ENCODE measurements at places on chromosomes 3 and 15.

GRCh38 chr3:42652611-42653302, 740 bp upstream of the ZBTB47 start:
- DNase-seq, result peak; percentile 78

DNA sequence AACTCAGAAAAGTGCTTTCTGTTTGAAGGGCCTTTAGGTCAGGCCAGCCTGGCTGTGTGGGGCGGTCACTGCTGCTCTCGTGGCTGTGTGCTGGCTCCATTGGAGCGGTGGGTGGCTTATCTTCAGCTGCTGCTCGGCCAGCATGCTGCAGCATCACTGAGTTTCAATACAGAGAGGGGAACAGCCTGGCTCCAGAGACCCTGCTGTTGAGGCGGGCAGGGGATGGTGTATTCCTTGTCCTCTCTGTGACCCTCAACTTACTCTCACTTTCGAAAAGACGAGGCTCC, 248.5 kb upstream of the ONECUT1 start:
- no peak for DNase-seq

DNA sequence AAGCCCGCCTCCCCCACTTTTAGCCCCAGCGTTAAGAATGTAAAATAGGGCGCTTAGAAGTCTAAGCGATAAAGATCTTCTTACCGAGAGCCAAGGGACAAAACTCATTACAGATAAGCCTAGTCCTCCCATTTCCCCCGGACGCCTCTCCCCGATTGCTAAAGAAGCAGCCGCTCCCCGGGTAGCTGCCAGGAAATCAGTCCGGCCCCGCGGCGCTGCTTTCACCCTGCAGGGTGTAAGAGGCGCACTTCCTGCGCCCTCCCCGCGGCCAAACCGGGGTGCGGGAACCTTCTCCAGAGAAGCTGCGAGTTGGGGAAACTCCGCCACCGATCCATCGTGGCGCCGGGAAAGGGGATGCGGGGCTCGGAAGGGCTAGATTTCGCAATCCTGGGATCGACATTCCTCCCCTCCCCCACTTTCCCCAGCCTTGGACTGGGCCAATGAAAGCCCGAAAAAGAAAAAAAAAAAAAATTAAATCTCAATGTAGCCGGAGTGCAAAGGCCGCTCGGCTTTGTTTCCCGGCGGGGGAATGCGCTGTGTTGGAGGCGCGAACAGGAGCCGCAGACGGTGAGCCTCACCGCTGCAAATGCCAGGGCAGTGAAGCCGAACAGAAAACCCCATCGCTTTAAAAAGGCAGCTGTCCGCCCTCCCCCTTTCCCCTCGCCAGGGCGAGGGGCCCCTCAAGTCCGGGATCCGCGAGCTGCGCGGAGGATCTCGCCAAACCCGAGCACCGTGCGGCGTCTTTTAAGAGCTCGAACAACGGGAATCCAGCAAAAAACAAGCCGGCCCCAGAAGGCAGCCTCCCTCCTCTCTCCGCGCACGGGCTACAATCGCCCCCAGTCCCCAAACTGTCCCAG, 626 bp upstream of the PTPRG start:
- peak; percentile 61 for DNase-seq

- DNase-seq, result no peak
Observed at GRCh38 chr3:101851850-101852714, 2.8 kb downstream of the NFKBIZ start.

DNA sequence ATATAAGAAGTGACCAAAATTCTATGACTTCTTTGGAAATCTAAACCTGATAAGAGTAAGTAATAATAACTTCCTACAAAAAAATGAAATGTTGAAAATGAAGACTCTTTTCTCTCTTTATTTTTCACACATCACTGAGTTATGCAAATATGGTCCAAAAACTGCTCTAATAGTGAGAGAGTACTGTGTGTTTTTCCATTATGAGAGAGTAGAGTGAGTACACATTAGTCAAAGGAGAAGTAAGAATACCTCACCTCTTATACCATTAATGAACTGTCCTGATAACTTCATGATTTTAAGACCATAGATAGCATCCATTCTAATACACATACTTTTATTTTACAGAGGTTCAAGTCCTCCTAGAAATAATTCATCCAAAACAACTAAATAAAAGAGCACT, 1310.2 kb downstream of the SI start:
- no peak for DNase-seq

DNA sequence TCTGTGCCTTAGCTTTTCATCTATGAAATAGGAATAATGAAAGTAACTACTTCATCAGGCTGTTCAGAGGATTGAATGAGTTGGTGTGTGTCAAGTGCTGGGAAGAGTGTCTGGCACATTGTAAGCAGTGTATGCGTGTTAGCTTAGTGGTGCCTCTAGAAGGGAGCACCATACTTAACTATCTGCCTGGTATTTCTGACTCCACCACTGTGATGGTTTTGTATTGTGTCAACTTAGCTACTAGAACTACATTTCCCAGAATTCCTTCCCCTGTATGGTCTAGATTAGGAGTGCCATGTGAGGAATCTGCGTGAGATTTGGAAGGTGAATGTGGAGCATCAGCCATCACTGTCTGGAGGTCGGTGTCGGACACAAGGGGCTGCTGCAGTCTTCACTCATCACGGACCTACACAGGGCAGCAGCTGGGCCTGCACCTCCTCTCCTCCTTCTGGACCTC, 115.4 kb upstream of the GALNT15 start:
- no peak for DNase-seq

DNA sequence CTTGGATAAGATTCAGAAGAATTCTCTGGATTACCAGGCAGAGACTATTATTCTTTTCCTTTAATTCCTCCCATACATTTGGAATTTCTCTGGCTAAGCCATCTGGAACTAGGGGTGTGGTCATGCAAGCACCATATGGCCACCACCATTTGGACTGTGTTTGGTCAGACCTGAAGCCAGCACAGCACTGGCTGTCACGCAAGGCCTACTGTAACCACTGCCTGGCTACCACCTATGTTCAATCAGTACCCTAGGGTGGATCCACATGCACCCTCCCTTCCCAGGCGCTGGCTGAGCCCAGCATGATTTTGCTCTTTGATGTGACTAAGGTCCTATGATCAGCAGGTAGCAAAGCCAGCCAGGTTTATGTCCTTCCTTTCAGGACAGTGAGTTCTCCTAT, 287.8 kb upstream of the GOLIM4 start:
- no peak for DNase-seq

GRCh38 chr3:170360466-170360865, 3.0 kb downstream of the SKIL start:
- DNase-seq, result no peak

DNA sequence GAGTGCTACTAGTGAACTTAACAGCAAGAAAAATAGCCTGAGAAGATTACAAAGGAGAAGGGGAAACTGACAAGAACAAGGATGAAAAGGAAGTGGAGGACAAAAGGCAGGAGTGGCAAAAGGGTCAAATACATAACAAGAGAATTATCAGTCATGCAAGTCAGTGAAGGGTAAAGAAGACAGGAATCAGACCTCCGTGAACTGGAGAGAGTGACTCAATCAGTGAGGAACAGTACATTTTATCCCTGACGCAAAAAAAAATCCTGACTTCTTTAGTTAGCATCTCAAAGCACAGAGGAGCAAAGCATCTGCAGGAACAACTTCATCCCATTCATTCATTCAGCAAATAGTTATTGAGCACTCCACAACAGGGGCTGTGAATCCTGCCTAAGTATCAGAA, 97.8 kb downstream of the SST start:
- no peak for DNase-seq

- no peak for DNase-seq
Observed at GRCh38 chr15:84748274-84749110, at the start of gene ZNF592. Gene ZNF592, plus strand, starts transcription at chr15:84748592. Its CDS starts 34,084 bp downstream, at chr15:84782676.

DNA sequence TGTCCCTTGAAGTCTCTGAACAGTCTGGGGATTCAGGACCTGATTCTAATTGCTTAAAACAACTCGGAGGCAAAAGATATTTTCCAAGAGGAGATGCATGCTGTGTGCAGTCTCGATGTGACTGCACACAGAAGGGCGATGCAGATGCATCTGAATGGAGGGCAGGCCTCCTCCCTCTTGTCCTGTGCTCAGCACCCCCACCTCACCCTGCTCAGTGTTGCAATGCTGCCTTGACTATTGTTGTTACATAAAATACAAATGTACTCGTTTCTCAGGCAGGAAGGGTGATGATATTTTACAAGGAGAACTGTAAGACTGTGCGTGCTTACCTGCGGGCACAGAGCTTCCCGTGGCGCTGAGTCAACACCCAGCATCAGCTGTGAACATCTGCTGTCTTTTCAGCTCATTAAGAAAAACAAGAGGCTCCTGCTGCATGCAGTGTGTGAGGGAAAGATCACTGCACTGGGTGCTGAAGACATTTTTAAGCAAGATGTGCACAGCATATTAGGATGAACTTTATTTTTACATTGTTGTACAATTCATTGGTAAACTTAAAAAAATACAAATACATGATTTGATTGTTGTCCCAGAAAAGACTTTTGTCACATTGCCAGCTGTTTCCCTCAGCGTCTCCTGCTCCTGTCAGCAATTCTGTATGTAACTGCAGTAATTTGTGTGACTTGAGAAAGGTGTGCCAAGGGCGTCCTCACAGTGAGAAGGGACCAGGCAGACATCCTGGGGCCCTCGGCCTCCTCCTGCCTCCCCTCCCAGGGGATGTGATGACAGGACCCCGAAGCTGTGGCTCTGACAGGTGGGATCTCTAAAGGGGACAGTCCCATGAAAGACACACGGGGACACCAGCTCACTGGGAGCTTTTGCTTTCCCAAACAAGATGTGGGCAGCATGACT, 56.3 kb upstream of the RPL32 start:
- no peak for DNase-seq

GRCh38 chr3:15040844-15041243, 24.3 kb downstream of the MRPS25 start:
- DNase-seq, result no peak

DNA sequence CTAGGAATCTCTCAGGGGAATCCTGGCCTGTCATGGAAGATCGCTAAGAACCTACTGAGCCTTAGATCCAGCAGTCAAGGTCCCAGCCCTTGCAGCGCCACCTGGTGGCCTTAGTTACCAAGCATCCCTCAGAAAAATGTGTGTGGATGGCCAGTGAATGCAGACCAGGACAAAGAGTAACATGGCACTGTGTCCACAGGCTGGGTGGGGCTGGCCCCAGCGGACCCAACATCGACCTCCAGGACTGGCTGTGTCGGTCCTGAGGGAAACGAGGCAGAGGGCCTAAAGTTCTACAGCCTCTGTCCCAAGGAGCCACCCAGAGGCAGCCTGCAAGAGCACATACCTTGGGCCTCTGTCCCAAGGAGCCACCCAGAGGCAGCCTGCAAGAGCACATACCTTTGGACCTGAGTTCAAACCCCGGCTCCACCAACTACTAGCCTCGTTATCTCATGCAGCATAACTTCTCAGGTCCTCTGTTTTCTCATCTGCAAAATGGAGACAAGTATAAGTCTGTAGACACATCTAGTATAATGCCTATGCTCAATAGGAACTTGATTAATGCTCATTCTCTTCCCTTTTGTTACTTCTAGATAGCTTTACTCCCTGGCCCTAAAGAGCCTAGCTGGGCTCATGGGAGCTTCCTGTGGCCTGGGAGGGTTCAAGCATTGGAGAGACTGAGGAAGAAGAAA, 57.5 kb upstream of the HERC1 start:
- DNase-seq, result peak; percentile 19

DNA sequence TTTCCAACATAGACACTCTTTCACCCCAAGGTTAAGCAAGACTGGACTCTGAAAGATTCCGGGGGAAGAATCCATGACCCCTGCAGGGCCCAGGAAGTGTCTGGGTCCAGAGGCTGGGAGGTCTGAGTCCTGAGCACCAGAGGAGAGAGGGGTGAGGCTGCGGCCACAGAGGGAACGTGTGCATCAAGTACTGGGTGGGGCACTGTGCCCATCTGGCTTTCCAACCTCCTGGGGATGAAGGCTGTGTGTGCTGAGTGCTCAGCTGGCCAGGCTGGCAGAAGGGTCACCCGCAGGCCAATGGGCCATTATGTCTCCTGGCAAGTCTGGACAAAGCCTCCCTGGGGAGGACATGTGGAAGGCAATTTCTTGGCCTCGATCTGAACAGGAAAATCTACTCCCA, 3.3 kb downstream of the CHRNA3 start:
- no peak for DNase-seq

DNA sequence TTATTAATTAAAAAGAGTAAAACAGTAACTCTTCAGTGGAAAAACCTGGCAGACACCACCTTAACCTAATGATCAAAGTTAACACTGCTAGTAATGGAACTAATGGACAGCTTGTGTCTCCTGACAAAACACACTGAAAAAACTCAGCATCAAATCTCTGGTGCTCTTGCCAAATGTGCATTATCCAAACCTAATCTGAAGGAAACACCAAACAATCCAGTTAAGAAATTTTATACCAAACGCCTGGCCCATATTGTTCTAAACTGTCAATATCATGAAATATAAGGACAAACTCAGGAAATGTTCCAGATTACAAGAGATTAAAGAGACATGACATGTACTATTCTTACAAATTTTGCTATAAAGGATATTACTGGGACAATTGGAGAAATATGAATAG, 10.4 kb downstream of the RSL24D1 start:
- DNase-seq, result no peak

DNA sequence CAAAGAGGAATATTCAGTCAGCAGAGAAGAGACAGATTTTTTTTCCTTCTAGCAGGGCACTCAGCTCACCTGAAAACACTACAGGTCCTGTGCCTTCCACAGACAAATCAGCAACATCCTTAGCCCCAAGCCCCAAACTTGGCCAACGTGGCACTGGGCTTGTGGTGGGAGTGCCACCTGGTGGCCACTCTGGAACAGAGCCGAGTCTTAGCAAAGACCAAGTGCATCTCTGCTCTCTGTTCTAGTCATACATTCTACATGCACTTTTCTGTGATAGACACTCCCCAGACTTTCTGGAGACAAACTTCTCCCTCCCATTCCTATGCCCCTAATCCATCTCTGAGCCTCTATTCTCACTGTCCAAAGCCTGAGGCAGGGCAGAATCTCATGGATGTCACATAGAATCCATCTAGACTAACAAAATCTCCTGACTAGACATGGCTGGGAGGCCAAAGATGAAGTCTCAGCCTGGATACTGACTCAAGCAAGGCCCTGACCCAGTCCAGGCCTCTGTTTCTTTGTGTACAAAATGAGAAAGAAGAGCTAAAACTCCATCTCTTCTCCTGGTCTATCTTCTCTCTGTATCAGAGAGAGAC, 5.1 kb upstream of the SEMA7A start:
- no peak for DNase-seq

- no peak for DNase-seq
Observed at GRCh38 chr15:52008359-52008697, 10.7 kb upstream of the MAPK6 start.

- no peak for DNase-seq
Observed at GRCh38 chr15:82944821-82945220, 7.7 kb downstream of the HOMER2 start.

- peak; percentile 69 for DNase-seq
Observed at GRCh38 chr3:125052624-125053303, 3.0 kb downstream of the HEG1 start.

DNA sequence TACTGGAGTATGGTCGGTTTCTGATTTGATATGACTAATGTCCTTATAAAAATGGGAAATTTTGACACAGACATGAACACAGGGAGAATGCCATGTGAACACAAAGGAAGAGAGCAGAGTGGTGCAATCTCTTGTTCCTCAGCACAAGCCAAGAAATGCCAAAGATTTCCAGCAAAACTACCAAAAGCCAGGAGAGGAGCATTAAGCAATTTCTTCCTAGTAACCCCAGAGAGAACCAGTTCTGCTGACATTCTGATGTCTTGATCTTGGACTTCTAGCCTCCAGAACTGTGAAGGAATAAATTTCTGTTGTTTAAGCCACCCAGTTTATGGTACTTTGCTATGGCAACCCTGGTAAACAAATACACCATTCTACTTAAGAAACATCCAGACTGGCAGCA, 227.8 kb upstream of the MRPL3 start:
- DNase-seq, result no peak
